ENCODE measurements at places on chromosomes 13 and 19.

GRCh38 chr13:33879118-33879517 is 61.2 kb downstream of the RFC3 start:
- DNase-seq, result no peak

DNA sequence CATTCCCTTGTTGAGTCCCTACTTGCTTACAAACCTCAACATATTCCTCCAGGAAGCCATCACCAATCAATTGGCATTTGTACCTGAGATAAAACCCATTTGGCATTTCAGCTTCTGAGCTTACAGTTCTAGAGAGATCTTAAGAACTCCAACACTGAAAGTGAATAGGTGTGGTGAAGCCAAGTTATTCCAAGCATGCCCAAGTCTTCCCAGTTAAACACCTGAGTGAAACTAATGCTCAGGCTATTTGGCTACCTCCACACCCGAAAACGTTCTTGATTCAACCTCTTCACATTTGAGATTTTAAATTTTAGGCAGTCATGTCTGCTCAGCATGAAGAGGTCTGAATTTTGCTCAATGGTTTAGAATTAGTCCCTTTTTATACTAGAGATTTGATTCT is 2.5 kb upstream of the SCEL start:
- DNase-seq, result no peak

DNA sequence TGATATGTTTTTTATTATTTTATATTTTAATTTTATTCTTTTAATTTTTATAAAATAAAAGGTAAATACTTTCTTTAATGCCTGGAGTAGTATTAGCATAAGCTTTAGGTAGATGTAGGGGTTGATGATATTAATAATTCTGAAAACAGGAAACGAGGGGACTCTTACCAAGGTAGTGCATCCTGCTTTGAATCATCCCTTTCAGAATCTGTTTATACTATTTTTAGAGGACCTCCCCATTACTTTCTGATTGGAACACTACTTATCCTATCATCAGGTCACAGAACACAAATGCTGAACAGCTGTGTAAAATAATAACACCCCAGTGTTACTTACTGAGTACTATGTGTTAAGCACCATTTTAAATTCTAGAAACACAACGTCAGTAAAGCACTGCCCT is 27.3 kb downstream of the COG6 start:
- no peak for DNase-seq

DNA sequence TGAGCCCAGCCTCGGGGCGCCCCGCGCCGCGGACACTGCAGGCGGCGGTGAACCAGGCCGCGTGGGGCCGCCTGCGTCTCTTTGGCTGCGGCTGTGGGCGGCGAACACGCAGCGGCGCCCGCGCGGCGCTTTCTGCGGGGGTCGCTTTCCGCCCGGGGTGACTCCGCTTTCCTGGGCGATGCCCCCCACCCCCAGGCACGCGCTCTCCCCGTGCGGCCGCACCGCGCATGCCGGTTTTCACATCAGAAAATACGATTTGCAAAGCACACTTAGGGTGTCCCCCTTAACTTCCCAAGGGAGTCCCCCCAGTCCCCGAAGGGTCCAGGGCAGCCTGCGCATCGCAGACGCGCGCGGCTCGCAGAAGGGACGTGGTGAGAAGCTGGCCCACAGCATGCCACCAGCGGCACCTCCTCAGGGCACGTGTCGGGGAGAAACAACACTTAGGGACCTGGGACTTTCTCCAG is 5.3 kb downstream of the F7 start:
- DNase-seq, result no peak

GRCh38 chr13:112509190-112509589 is 78.8 kb downstream of the TUBGCP3 start:
- no peak for DNase-seq

DNA sequence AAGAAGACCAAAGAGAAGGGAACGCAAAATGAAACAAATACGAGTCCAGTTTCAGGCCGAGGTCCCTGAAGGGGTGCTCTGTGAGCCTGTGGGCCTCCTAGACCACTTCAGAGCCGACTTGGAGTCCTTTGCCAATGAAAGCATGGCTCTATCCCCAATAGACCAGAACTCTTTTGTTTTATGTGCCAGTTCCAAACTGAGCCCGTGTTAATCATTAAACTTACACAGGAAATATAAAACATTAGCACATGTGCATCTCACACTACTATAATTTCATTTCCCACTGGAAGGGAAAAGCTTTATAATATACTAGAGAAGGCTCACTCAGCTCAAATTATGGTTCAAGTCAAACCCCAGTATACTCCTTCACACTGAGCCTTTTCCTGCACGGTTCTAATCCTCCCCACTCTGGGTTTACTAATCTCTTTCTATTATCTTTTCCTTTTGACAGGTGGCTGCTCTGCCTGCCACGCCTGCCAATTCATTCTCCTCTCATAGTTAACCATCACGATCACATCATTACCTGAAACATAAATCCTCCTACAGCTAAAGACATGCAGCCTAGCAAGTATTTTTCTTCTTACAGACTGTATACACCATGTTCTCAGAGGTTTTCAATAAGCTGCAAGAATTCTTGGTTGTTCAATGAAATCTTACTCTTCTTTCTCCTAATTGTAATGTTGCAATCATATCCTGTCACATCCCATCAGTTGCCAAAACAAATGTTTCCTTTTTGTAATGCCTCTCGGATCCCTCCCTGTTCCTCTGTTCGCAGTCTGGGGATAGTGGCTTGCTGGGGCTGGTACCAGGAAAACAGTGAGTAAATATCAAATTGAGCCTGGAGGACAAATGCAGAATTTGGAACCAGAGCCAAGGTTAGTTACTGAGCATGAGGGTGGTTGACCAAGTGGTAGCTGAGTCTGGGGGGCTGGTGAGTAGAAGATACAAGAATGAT is 18.8 kb upstream of the WASF3 start:
- no peak for DNase-seq

DNA sequence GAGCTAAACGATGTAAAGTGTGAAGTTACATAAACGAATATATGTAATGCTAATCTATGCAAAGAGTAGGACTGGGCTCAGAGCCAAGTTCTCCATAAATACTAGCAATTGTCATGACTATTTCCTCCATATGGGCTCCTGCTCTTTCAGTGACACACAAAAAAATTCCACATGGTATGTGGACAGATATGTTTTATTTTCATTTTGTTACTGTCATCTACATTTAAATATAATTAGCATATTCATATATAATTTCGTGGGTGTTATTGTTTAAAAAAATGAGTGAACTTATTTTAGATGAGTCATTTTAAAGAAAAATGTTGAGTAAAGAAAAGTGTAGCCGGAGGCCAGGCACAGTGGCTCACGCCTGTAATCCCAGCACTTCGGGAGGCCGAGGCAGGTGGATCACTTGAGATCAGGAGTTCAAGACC is 5.0 kb upstream of the IGSF23 start:
- no peak for DNase-seq

DNA sequence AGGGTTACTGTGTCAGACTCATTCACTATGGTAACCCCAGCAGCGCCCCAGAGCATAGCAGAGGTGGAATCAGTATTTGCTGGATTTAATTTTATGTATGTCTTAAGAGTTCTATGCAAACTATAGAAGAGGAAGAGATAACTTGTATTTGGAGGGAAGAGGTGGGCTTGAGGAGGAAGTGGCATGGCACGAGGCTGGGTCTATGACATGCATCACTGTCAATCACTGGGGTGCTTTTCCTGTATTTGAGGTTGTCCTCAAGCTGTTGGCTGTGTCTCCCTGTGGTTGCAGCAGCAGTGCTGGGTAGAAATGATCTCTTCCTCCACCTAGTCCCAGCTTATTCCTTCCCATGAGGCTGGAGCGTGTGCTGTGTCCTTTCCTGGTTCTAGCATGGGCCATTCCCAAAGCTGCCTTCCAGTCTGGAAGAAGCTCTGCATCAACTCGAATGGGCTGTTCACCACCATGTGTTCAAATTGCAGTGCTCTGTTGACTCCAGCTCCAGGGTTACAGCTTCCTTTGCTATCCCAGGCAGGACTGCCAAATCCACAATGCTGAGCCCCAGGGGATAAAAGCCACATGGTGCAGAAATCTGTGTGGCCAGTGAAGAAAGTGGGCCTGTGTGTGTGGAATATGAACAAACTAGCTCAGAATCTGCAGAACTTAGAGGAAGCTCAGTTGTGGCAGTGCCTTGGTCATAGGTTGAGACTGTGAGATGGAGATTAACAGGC is 73.1 kb upstream of the MTIF3 start:
- DNase-seq, result no peak

DNA sequence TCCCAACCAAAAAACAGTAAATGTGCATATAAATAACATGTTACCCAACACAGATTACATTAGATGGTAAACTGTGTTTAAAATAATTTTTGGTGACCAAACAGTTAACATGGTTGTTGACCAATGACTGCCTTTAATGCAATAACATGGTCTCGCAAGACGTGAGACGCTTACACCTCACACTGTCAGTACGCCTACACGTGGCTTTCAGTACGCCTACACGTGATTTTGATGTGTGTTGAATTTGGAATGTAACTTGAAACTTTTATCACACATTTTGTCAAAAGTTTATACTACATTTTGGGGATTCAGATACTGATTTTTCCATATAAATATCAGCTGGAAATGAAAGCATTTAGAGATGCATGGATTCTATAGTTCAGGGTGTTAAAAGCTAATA is 32.0 kb downstream of the SLC7A9 start:
- no peak for DNase-seq

- no peak for DNase-seq
Measured at GRCh38 chr13:60201286-60201685, 37.6 kb upstream of the DIAPH3 start.

- DNase-seq, result no peak
Measured at GRCh38 chr13:101707659-101708058, 255.2 kb downstream of the ITGBL1 start.

GRCh38 chr13:21344662-21345176 is 114.4 kb downstream of the ZDHHC20 start:
- DNase-seq, result no peak

DNA sequence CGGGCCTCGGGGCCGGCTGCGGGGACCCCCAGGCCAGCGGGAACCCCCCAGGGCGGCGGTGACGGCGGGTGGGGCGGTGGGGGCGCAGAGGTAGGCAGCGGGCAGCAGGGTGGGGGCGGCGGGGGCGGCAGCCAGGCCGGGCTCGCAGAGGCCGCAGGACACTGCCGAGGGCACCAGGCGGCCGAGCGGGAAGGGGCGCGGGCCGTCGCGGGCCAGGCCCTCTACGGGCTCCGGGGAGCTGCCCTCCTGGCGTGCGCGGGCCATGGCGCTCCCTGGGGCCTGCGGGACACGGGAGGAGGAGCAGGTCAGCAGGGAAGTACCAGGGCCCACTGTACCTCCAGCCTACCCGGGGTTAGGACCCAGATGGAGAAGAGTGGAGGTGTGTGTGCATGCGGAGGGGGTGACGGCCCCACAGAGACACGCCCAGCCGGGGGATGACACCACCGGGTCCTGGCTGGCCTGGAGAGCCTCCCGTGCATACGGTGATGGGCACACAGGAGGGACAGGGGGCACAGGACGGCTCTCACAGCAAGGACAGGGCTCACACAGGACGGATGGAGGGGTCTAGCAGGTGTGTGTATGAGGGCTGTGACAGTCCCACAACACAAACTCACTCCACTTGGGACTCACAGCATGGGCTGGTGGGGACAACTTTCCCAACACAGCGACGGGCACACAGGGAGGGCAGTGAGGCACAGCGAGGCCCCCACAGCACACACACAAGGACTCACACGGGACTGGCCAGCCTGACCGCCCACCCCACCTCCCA is 2.6 kb downstream of the BBC3 start:
- DNase-seq, result no peak

DNA sequence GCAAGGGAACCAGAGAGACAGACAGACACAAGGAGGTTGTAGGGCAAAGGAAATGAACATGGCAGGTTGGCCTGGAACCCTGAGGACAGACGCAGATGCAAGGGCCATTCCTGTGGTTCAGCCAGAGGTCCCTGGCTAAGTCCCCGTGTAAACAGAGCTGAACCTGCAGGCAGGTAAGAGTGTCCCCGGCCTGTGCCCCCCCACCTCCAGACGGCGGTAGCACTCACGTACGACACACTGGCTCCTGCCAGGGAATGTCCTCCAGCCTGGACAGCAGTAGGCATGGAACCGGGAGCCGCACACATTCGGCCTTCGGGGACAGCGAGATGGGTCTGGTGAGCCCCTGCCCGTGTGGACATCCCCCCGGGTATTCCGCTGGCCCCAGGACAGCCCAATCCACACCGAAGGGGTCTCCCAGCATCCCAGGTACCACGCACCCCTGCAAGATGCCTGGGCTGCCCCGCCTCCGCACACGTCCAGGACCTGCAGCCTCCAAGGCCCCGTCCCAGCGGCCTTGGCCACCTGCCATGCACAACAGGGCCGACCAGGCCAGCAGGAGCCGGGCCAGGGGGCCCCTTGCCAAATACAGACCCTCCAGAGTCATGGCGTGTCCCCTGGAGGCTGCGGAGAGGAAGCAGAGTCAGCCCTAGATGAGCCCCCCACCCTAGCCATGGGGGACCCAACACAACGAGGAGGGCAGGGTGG is 2.4 kb downstream of the FBN3 start:
- no peak for DNase-seq

DNA sequence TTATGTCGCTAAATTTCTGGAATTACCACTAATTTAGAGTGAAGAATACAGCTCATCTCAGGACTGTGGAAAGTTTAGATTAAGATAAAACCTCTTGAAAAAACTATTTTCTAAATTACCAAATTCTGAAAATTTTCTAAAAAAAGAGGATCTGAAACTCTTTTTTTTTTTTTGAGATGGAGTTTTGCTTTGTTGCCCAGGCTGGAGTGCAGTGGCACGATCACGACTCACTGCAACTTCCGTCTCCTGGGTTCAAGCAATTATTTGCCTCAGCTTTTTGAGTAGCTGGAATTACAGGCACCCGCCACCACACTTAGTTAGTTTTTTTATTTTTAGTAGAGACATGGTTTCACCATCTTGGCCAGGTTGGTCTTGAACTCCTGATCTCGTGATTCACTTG is 16.6 kb upstream of the ZNF253 start:
- DNase-seq, result no peak

DNA sequence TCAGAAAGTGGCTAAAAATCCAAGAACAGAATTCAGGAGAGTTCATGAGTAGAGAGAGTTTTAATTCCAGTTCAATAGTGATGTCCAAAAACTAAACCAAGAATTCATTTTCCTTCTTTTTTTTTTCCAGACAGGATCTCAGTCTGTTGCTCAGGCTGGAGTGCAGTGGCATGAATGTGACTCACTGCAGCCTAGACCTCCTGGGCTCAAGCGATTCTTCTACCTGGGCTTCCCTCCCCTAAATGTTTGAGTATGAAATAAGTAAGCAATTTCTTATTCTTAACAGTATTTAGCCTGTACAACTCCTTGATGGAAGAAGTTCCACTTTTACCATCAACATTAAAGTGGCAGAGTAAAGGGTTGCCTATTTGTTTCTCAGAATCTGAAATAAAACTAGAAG is 3.8 kb downstream of the COMMD6 start:
- DNase-seq, result no peak

GRCh38 chr19:1063030-1063908 is 3.7 kb upstream of the ARHGAP45 start:
- no peak for DNase-seq

Data from neural crest cell (in vitro differentiated cells).